Activated naive CD4-positive, alpha-beta T cell treated with anti-CD3 and anti-CD28 coated beads, Interleukin-2, amount 10 ng/mL, durations not matched to agents 7 days and 5 days (primary cell): ENCODE measurements at places on chromosomes 5 and 9.

DNA sequence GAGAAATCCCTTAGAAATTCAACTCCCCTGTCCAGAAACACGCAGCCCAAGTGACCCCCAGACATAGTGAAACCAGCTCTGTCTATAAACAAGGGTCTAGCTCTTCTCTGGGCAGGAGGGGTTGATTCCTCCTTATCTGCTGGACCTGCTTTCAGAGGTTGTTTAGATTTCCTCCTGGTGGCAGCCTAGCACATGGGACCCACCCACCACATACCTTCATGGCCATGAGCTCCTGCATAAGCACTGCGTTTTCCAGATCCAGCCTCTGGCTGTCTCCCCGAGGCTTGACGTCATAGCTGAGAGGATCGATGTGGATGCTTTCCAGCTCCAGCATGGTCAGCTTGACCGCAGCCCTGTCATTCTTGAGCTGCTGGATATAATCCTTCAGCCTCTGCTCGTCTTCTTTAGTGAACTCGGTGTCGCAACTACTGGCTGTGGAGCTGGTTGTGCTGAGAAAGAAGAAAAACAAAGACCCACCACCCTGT, 77.0 kb downstream of the DCP2 start:
- peaks cover 14% of the 10 kb centered on the region for H3K4me1 ChIP-seq
- H3K27ac ChIP-seq, result no peak overlapping the region
- H3K27me3 ChIP-seq, result peaks cover 5% of the 10 kb centered on the region
- H3K36me3 ChIP-seq, result no peaks in the 10 kb centered on the region
- H3K4me3 ChIP-seq, result no peak overlapping the region
- no peak for DNase-seq

DNA sequence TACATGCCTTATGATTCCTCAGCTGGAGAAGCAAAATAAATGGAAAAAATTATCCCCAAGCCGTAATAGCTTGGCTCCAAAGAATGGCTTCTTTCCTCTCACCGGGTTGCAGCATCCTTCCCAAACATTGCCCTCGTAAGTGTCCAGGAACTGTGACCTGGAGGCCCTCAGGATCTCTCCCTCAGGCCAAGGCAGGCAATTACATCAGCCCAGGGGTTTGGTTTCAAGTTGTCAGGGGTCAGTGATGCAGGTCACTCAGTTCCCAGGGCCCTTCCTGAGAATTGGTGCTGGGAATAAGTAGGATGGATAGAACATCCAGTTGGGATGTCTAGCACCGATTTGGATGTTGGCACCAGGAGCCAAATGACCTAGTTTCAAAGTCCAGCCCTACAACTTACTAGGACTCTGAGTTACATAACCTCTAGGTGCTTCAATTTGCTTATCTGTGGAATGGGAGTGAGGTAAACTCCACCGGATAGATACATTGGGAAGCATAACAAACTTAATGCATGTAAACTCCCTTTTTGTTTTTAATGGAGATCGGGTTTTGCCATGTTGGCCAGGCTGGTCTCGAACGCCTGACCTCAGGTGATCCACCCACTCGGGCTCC, 133.5 kb upstream of the DAP start:
- H3K4me3 ChIP-seq, result no peak overlapping the region
- no peak for DNase-seq
- H3K36me3 ChIP-seq, result no peaks in the 10 kb centered on the region
- peaks cover 4% of the 10 kb centered on the region for H3K27me3 ChIP-seq

GRCh38 chr5:151721087-151721646, 34.5 kb upstream of the SPARC start:
- H3K27me3 ChIP-seq, result peaks cover 4% of the 10 kb centered on the region
- H3K4me3 ChIP-seq, result no peak overlapping the region
- DNase-seq, result no peak
- H3K4me1 ChIP-seq, result no peaks in the 10 kb centered on the region

GRCh38 chr5:172046593-172046992, 40.2 kb upstream of the FBXW11 start:
- peaks cover 68% of the 10 kb centered on the region for H3K36me3 ChIP-seq
- H3K27ac ChIP-seq, result no peak overlapping the region
- no peaks in the 10 kb centered on the region for H3K27me3 ChIP-seq
- no peaks in the 10 kb centered on the region for H3K4me1 ChIP-seq
- no peak for DNase-seq
- no peak overlapping the region for H3K4me3 ChIP-seq

DNA sequence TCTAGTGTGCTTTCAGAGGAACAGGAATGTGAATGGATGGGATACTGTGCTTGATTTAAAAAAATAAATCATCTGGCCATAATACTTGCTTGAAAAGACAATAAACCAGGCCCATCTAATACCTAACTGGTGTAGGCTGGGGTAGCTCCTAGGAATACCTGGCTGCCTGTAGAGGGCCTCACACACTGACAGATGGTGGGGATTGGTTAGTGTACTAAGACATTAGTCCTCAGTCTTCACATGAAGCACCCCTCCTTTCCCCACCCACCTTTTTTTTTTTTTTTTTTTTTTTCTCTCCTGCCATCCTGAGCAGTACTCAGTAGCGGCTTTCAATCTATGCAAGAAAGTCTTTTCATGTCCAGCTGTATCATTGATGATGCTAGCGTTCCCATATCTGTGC, 130.5 kb downstream of the ADGRV1 start:
- H3K4me1 ChIP-seq, result no peaks in the 10 kb centered on the region
- no peak overlapping the region for H3K27ac ChIP-seq
- H3K27me3 ChIP-seq, result no peaks in the 10 kb centered on the region
- DNase-seq, result no peak
- no peak overlapping the region for H3K4me3 ChIP-seq
- no peaks in the 10 kb centered on the region for H3K36me3 ChIP-seq

DNA sequence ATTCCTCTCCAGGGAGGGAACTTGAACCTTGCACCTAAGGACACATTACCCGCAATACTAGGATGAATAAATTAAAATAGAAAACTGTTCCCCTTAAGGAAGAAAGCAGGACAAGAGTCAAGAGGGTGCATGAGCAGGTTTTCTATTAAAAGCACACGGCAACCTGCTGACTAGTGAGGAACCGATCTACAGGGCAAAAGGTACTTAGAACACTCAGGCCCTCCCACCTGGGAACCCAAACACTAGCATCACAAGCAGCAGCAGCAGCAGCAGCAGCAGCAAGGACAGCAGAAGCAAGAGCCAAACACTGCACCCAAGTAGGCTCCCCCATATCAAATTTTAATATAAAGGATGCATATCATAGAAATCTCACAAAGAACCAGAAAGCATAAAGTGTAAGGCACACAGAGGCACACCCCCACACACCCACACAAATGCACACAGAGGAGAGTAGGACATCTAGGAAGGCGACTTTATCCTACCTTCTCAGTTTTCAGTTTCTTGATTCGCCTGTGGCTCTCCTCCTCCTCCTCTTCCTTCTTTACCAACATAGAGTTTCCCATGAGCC, 2.8 kb downstream of the ZNF608 start:
- H3K4me3 ChIP-seq, result no peak overlapping the region
- DNase-seq, result no peak
- H3K27ac ChIP-seq, result no peak overlapping the region
- peaks cover 4% of the 10 kb centered on the region for H3K4me1 ChIP-seq
- H3K27me3 ChIP-seq, result no peaks in the 10 kb centered on the region

DNA sequence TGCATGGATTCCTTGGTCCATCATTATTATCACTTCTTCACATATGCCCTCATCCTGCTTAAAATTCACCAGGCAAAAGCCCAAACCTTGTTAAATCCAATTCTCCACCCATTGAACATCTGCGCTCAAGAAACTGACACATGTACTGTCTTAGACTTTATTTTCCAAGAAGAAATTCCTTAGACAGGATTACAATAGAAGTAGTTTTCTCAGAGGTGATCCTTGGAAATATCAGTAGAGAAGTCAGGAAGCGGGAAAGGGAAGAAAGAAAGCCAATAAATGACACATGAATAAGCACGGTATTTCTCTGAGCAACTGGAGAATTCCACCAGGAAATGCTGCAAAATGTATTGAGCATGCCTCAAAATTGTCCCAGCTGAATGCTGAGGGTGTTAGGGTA, 90.2 kb downstream of the FOXD1 start:
- no peak overlapping the region for H3K4me3 ChIP-seq
- no peaks in the 10 kb centered on the region for H3K4me1 ChIP-seq
- H3K27me3 ChIP-seq, result peaks cover 41% of the 10 kb centered on the region
